ENCODE measurements at places on chromosomes 7 and 10.

- DNase-seq, result no peak
These were observed 134.0 kb downstream of the GRID1 start for GRCh38 chr10:86232644-86233043.

DNA sequence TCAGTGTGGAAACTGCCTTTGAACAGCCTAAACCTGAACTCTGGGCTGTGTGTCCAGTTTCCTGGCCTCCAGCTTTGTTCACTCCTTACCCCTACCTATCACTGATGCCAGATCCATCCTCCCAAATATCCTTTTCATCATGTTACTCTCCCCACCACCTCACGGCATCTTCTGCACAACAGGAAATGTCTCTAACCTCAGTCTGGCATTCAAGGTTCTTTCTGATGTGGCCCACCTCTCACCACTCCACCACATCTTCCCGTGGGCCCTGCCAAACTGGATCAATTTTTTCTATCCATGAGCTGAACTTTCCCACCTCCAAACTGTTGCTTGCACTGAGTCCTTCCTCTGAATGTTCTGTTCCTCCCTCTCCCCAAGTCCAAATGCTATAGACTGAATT lies 35.8 kb upstream of the MAP3K8 start:
- no peak for DNase-seq

GRCh38 chr7:155205368-155206317 lies 92.0 kb upstream of the INSIG1 start:
- DNase-seq, result peak; percentile 89

GRCh38 chr7:138032186-138032585 lies 30.3 kb upstream of the CREB3L2 start:
- DNase-seq, result no peak

DNA sequence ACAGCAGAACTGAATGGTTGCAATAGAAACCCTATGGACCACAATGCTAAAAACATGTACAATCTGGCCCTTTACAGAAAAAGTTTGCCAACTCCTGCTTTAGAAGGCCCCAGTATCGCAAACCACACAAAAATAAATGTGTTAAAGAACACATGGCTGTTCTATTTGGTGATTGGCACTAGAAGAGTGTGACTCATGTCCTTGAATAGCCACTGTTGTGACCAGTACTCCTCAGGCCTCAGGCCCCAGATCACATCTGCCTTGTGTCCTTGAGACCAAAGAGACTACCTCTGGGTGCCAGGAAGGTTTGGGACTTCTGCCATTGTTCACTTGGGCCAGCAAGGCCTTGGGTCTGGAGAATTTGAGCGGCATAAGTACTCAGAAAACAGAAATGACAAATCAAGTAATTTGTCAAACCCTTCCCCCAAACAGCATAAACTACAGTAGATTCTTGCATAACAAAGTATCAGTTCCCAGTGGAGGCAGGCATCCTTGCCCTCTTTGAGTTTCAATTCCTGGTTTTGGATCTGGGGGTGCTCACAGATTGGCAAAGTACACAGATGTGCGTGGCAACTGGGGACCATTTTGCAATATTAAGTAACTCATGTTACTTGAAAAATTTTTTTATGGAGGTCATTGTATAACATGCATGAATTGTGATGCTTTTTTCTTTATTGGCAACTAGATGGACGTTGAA lies 50.2 kb downstream of the MTURN start:
- DNase-seq, result no peak

- peak; percentile 54 for DNase-seq
These were observed 507 bp downstream of the STN1 start for GRCh38 chr10:103917302-103918052.
